ENCODE measurements at places on chromosomes 6 and 20. TPM values are rescaled to one million over a fixed set of nuclear protein-coding genes. Genes with fewer than 3 reads are reported as not detected.

The CD40 gene
- total RNA-seq = 0.05 TPM

DNA sequence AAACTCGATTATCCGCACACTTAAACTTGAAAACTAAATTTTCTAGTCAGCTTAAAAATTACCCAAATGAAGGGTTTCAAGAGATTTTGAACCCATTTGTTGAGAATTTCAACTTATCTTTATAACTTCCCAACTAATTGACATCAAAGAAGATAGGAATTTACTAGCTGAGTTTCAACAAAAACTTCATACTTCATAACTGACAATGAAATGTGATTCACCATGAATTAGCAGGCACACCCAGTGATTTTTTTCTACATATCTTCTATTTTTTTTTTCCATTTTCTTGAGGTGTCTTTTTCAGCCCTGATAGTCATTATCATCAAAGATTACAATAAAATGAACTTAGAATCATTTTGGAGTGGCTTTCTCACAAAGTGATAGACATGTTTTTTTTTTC lies 26.7 kb downstream of the TNFAIP3 start:
- H3K36me3 ChIP-seq = no peaks in the 10 kb centered on the region
- H3K4me3 ChIP-seq = no peak overlapping the region
- no peaks in the 10 kb centered on the region for H3K27me3 ChIP-seq
- H3K4me1 ChIP-seq = peaks cover 3% of the 10 kb centered on the region

The ID1 gene
- total RNA-seq = 729 TPM

DNA sequence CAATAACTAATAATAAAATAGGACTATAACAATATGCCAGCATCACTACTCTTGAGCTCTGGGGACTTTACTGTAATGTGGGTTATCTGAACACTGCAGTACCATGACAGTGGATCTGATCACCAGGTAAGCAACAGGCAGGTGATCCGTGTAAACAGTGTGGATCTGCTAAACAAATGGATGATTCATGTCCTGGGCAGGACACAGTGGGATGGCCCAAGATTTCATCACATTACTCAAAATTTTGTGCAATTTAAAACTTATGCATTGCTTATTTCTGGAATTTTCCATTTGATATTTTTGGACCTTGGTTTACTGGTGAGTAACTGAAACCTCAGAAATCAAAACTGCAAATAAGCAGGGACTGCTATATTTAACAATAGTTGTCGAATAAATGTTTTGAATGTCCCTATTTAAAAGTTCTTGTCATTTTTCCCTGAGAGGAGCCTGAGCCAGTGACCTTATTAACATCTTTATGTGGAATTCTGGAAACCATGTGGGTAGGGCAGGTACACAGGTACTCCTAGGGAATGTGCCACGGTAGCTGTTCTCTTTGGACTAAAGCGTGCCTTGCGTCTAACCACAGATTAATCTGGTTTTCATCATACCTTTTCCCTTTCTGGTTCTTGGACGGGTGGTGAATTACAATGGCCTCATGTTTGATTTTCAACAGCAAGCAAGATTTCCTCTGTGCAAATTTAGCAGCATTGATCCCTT lies 214.5 kb upstream of the SASH1 start:
- no peaks in the 10 kb centered on the region for H3K36me3 ChIP-seq
- H3K27me3 ChIP-seq = no peaks in the 10 kb centered on the region
- DNase-seq = no peak
- no peak overlapping the region for H3K27ac ChIP-seq
- H3K4me1 ChIP-seq = peaks cover 6% of the 10 kb centered on the region

DNA sequence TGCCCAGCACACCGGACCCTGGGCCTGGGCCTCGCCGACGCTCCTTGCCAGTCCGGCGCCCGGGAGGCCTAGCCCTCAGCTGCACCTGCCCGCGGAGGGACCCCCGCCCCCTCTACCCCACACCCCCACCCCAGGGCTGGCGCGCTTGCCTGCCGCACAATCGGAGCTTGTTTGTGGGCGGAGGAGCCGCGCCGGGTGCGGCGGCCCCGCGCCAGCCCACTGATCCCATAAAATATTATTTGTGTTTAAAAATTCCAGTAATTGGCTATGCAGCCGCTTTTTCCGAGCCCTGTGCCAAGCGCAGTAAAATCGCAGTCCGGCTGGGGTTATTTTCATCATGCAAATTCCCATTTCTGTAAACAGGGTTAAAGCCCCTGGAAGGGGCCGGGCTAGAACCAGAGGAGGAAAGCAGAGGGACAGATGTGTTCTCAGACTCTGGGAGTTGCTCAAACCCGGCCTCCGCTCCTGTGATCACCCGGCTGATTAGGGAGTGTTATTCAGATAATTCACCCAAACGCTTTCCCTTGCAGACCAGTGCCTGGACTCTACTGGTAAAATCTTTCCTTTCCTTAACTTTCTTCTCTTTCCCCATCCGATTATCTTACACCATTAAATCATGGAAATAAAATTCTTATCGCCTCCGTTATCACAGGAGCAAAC lies 93.1 kb downstream of the NCR2 start:
- peaks cover 31% of the 10 kb centered on the region for H3K4me1 ChIP-seq
- no peak for DNase-seq
- H3K4me3 ChIP-seq = no peak overlapping the region

DNA sequence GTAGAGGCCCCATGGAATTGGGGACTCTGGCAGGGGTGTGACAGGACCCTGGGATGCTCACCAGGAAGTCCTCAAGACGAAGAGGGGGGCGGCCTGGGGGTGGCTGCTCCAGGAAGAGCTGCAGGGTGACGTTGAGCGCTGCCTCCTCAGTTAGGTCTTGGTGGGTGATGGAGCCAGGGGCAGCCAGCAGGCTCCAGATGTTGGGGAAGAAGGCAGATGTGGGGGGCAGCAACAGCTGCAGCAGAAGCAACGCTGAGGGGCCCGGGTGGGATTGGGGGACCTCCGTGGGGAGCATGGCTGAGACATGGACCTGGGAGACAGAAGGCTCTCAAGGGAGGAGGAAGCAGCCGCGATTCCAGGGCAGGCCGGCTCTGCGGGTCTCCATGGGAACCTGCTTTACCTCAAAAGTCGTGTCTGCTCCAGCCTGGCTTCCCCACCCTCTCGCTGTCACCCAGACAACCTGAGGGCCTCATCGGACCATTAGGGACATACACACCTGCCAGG lies 591 bp downstream of the VWA7 start:
- peaks cover 41% of the 10 kb centered on the region for H3K36me3 ChIP-seq
- no peaks in the 10 kb centered on the region for H3K27me3 ChIP-seq
- no peak overlapping the region for H3K4me3 ChIP-seq
- no peak overlapping the region for H3K27ac ChIP-seq

DNA sequence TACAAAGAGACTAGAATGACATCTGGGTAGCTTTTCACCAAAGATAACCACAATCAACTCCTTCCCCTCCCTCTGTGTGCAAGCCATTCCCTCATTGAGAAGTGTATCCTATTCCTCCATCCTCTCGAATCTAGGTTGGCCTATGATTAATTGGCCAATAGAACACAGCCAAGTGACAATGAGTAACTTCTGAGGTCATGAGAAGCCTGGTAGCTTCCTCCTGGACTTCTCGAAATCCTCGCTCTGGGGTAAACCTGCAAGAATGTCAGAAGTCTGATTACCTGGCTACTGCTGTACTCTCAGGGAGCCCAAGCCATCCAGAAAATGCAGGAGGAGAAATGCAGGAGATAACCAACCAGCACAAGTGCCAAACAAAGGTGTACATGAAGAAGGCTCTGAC lies 13.1 kb downstream of the ARHGAP18 start:
- H3K4me3 ChIP-seq = no peak overlapping the region
- no peak for DNase-seq
- no peaks in the 10 kb centered on the region for H3K36me3 ChIP-seq
- peaks cover 32% of the 10 kb centered on the region for H3K4me1 ChIP-seq
- H3K27me3 ChIP-seq = no peaks in the 10 kb centered on the region

GRCh38 chr6:52010806-52011205 lies 76.6 kb downstream of the PKHD1 start:
- no peak overlapping the region for H3K4me3 ChIP-seq
- H3K27me3 ChIP-seq = peaks cover 5% of the 10 kb centered on the region
- no peaks in the 10 kb centered on the region for H3K36me3 ChIP-seq
- no peaks in the 10 kb centered on the region for H3K4me1 ChIP-seq

The SLC26A8 gene
- not detected for total RNA-seq

GRCh38 chr20:8408587-8409307 lies 276.7 kb downstream of the PLCB1 start:
- no peaks in the 10 kb centered on the region for H3K27me3 ChIP-seq
- no peak overlapping the region for H3K27ac ChIP-seq
- DNase-seq = no peak
- H3K4me1 ChIP-seq = no peaks in the 10 kb centered on the region
- H3K4me3 ChIP-seq = no peak overlapping the region
- H3K36me3 ChIP-seq = no peaks in the 10 kb centered on the region

DNA sequence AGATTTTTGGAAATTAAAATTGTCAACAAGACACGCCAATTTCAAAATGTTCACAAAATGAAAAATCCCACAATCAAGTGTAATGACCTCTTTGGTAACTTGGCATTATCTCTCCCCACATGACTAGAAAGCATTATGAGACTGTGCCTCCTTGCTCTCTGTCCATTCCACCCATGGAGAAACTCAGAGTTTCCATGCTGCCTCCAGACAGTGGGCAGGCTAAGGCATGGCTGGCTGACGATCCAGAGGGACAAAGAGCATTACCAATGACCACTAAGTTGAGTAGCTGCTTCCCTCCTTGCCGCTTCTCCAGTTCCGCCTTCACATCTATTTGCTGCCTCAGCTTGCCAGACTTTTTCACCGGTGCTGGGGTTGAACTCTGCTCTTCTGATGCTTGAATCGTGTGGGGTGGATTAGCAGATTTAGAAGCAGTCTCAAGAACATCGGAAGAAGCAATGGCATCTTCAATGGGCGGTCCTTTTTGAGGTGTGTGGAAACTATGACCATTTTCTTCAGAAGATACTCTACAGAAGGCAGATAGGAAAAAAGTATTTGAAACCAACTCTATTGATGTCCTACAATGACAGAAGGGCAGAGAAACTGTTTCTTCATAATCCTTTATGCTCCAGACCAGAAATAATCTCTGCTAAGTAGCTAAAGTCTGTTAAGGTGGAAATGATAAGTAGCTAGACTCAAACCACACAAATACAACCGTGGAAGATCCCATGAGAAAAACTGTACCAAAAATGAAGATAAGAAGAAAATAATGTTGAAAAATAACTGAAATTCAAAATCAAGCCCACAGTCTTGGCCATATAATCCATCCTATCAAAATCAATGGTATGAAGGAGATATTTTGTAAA lies 47.5 kb upstream of the ALDH8A1 start:
- H3K4me3 ChIP-seq = no peak overlapping the region
- 0 out of 2 replicates have a peak, but pooled peaks cover 3% of the 10 kb centered on the region for H3K27me3 ChIP-seq
- peaks cover 37% of the 10 kb centered on the region for H3K36me3 ChIP-seq
- H3K4me1 ChIP-seq = no peaks in the 10 kb centered on the region

- no peaks in the 10 kb centered on the region for H3K4me1 ChIP-seq
- no peaks in the 10 kb centered on the region for H3K27me3 ChIP-seq
- H3K36me3 ChIP-seq = no peaks in the 10 kb centered on the region
- H3K27ac ChIP-seq = no peak overlapping the region
These were observed 81.3 kb upstream of the COL21A1 start for GRCh38 chr6:56328728-56329090.

The BANF2 gene
- total RNA-seq = not detected

GRCh38 chr6:2854396-2854982 lies 12.8 kb upstream of the SERPINB1 start:
- peak overlapping the region; percentile 100 for H3K27ac ChIP-seq
- peak overlapping the region; percentile 35 for H3K4me3 ChIP-seq
- peaks cover 68% of the 10 kb centered on the region for H3K4me1 ChIP-seq

- no peak overlapping the region for H3K4me3 ChIP-seq
- no peaks in the 10 kb centered on the region for H3K4me1 ChIP-seq
- no peaks in the 10 kb centered on the region for H3K36me3 ChIP-seq
- peaks cover 60% of the 10 kb centered on the region for H3K27me3 ChIP-seq
- no peak overlapping the region for H3K27ac ChIP-seq
These were observed 21.3 kb downstream of the CD40 start for GRCh38 chr20:46139266-46139889.

DNA sequence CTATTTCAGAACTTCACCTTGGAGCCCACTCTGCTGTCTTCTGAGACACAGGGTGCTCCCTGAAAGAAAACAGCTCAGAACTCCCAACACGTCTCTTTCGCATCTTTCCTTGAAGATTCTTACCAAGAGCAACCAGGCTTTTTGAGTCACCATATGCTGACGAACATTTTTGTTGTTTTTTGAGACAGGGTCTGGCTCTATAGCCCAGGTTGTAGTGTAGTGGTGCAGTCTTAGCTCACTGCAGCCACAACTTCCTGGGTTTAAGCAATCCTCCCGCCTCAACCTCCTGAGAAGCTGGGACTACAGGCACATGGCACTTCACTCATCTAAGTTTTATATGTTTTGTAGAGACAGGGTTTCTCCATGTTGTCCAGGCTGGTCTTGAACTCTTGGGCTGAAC lies 68.5 kb downstream of the TRMT11 start:
- no peak overlapping the region for H3K27ac ChIP-seq
- DNase-seq = no peak
- no peaks in the 10 kb centered on the region for H3K27me3 ChIP-seq
- peaks cover 5% of the 10 kb centered on the region for H3K4me1 ChIP-seq

DNA sequence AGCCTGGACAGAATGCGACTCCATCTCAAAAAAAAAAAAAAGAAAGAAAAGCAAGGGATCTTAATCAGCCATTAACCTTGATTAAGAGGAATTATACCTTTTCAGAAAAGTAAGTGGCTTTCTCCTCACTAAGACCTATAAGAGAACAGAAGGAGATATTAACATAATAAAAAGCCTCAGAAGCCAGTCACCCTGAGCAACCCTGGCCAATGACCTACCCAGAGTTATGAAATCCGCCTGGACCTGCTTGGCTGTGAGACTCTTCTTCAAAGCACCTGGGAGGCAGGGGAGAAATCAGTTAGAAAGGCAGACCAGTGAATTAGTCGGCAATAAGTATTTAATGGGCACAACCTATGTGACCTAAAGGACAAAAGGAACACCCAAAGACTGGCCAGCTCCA lies 32.7 kb upstream of the C20orf203 start:
- no peak overlapping the region for H3K4me3 ChIP-seq
- no peaks in the 10 kb centered on the region for H3K27me3 ChIP-seq
- peaks cover 23% of the 10 kb centered on the region for H3K4me1 ChIP-seq
- peaks cover 24% of the 10 kb centered on the region for H3K36me3 ChIP-seq
- DNase-seq = no peak
- no peak overlapping the region for H3K27ac ChIP-seq

DNA sequence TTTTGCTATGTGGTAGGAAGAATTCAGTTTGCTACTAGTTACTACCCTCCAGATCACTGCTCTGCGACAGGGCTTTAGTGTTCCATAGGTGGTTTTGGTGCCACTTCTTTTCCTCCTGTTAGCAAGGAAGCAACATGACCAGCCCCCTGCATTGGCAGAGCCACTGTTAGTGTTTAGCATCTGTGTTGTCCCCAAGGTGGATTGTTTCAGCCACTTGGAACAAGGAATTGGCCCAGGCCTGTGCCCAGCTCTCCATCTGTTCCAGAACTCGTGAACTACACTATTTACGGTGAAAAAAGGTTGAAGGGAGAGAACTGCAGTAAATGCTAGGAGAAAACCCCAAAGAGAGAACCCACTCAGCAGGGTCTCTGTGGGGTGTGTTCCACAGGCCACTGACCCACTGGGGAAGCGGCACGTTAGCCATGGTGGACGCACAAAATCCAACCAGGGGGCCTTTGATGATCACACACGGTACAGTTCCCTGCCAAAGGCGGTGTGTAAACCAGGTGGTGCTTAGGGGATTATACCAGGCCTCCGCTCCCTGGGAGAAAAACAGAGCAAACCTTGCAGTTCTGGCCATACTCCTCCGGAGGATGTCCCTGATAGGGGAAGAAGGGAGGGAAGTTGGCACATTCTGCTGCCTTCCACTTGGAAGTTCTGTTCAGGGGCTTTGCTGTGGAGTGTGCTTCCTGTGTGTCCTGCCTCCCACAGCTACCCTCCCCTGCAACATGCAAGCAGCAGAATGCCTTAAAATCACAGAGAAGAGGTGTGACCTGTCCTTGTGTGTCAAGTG lies 72.3 kb downstream of the LYRM2 start:
- H3K27ac ChIP-seq = no peak overlapping the region
- no peaks in the 10 kb centered on the region for H3K36me3 ChIP-seq
- peaks cover 20% of the 10 kb centered on the region for H3K27me3 ChIP-seq
- no peak for DNase-seq
- H3K4me3 ChIP-seq = no peak overlapping the region

Measured in SJSA1 (cell line).